ENCODE measurements at places on chromosomes 5 and 9.

GRCh38 chr9:71814815-71815214 is 46.5 kb upstream of the CEMIP2 start:
- DNase-seq, result no peak

DNA sequence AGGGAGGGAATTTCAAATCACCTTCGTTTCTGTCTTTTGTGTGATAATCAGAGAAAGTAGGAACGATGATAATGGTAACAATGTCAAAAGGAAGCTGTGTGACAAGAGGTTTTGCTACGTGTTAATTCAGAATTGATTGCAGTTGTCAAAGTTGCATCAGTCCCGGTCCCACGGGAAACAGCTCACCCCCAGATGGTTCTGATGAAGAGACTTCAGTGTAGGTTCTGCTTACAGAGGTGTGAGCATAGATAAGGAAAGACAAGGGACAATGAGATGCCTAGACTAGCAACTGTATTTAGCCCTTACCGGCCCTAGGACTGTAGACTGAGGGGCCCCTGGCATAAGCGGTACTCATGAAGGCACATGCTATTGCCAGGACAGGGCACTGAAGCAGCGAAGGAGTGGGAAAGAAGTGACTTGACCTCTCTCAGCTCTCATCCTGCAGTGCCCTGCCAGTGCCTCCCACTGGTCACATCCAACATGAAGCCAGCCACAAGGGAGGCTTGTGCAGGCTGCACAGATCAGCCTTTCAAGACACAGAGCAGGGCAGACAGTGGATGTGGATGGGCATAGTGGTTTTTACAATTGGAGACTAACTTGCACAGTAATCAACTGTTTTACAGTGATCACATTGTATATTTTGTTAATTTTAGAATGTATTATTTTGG is 21.1 kb downstream of the PDE8B start:
- DNase-seq, result no peak

DNA sequence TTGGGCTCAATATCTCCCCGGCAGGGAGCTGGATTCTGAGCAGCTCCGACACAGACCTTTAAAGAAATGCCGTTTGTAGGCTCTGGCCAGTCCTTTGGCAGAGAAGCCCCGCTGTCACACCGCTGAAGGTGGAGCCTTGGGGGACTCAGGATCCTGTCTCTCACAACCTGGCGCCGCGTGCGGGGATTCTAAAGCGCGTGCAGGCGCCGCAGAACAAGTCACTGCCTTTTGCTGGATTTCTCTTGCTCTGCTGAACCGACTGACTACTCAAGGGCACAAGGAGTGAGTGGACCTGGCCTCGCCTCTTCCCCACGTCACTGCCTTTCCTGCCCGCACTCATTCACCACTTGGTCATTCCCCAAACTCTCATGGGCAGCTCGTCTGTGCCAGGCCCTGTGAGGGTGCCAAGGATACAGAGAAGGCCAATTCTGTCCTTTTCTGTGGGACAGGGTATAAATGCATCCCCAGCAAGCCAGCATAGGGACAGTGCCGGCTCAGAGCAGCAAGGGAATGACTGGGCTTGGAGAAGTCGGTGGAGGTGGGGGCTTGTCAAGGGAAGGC is 69.3 kb downstream of the CRB2 start:
- DNase-seq, result no peak

GRCh38 chr5:138610918-138611677 is 35.9 kb upstream of the HSPA9 start:
- no peak for DNase-seq

- DNase-seq, result no peak
Observed at GRCh38 chr9:91160599-91161464, 200.9 kb downstream of the AUH start.

GRCh38 chr5:85320495-85320894 is 935.8 kb upstream of the EDIL3 start:
- DNase-seq, result no peak

DNA sequence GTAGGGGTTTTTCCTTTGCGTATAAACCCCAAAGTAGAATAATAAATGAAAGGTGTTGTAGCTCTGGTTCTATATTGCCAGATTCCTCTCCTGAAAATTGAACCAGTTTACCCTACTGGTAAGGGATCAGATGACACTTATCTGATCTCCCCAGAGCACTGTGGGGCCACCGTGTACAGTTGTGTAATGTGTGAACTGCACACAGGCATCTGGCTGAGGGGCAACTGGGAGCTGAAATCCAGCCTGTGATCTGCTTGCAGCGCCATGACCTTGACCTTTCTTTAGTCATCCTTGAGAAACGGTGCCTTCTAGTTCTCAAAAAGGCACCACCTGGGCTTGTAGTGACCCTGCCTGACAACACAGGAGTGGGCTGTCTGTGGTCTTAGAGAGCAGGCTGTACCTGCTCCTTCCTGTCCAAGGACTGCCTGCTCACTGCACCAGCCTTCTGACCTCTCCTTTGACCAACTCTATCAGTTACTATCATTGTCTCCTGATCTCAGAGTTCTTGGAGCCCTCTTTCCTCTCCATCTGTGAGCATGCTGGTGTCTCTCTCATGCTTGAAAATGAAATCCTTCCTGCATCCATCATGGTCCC is 40.2 kb downstream of the PDE6A start:
- DNase-seq, result no peak

DNA sequence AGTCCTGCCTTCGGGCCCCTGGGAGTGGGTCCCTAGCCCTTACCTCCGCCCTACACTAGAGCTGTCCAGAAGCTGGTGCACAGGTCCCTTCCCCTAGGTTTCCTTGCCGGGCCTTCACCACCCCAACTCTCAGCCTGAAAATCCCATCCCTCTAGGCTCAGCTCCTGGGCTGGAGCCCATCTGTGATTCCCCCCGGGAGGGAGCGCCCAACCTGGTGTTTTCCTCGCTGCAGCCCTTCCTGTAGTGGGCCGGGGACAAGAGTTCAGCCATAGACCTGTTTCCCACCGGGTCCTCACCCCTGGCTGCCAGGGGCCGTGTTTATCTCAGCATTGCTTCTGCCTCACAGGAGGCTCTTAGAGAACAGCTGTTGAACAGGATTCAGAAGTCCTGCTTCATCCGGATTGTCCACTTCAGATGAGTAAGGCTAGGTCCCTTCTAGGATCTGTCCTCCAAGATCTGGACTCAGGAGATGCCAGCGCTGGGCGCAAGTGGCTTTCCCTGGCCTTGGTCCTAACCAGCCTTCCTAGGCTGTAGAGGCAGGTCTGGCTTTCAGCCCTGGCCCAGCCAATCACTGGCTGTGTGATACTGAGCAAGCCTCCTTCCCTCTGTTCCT is 965 bp downstream of the GLIPR2 start:
- no peak for DNase-seq

GRCh38 chr5:7066471-7067235 is 329.3 kb upstream of the ADCY2 start:
- DNase-seq, result no peak

DNA sequence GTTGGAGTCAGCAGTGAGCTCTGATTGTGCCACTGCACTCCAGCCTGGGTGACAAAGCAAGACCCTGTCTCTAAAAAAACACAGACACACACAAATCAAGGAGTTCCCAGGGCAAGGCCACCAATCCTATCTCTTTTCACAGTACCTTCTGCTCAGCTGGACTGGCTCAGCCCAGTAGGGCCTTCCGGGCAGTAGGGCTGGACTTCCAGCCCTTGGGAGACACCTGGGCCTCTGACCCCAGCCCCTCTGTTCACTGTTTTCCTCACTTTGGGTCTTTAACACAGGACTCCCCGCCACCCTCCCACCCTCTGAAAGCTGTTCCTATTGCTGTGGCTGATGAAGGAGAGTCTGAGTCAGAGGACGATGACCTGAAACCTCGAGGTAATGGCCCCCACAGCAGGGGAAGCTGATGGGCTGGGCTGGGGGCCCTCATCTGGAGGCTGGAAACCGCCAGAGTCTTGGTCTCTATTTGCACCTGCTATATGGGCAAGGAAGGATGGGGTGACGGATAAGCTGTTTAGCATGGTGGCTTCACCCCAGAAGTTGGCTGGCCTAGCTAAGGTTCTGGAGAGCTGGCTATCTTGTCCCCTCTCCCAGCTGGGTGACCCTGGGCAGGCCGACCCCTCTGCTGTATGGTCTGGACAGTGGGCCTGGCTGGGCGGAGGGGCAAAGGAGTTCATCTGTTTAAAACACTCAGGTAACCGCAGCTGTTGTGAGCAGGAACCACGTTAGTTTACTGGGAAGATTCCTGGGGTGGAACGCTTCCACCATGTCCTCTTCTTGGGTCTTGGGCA is 25.6 kb downstream of the USP20 start:
- no peak for DNase-seq

GRCh38 chr5:169647566-169647965 is 10.5 kb downstream of the DOCK2 start:
- DNase-seq, result no peak

GRCh38 chr9:127330501-127330900 is 65.9 kb downstream of the GARNL3 start:
- DNase-seq, result no peak

GRCh38 chr5:15321776-15322175 is 178.2 kb upstream of the FBXL7 start:
- no peak for DNase-seq

DNA sequence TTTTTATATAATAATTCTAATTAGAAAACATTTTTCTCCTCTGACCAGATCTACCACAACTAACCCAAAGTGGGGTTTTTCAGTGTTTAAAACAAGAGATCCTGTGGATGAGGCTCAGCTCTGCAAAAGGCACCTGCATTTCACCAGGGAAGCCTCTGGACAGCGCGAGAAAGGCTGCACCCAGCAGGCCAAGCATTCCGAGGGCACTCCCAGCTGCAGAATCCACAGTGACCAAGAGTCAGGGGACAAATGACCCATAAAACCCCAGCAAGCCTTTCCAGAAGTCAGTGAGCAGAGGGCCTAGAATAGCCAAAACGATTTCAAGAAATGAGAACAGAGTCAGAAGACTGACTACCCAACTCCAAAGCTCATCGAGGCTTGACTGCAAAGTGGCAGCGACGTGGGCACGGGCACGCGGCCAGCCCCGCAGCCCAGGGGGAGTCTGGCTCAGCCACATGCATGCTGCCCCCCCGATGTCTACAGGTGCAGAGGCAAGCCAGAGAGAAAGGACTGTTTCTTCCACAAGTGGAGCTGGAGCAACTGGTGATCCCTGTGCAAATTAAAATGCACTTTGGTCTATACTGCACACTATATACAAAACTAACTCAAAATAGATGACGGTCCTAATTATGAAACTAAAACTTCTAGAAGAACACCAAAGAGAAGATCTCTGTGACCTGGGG is 26.2 kb downstream of the TPPP start:
- DNase-seq, result no peak

GRCh38 chr5:115246361-115246991 is 16.2 kb downstream of the PGGT1B start:
- no peak for DNase-seq

DNA sequence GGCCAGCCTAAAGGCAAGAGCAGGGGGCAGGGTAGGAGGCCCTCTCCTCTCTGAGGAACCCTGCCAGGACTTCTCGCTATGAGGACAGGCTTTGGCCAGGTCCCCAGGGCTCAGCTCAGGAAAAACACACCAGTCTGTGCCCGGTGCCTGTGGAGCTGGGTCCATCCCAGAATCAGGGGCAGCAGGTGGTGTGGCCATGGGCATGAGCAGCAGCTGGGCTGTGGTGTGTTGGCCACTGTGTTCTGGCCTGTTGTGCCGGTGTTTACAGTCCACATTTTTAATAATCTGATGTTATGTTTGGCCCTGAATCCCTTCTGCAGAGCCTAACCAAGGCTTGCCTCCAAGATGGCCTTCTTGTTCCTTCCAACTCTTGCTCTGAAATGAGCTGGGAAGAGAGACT is 77.0 kb downstream of the FGF18 start:
- DNase-seq, result no peak

DNA sequence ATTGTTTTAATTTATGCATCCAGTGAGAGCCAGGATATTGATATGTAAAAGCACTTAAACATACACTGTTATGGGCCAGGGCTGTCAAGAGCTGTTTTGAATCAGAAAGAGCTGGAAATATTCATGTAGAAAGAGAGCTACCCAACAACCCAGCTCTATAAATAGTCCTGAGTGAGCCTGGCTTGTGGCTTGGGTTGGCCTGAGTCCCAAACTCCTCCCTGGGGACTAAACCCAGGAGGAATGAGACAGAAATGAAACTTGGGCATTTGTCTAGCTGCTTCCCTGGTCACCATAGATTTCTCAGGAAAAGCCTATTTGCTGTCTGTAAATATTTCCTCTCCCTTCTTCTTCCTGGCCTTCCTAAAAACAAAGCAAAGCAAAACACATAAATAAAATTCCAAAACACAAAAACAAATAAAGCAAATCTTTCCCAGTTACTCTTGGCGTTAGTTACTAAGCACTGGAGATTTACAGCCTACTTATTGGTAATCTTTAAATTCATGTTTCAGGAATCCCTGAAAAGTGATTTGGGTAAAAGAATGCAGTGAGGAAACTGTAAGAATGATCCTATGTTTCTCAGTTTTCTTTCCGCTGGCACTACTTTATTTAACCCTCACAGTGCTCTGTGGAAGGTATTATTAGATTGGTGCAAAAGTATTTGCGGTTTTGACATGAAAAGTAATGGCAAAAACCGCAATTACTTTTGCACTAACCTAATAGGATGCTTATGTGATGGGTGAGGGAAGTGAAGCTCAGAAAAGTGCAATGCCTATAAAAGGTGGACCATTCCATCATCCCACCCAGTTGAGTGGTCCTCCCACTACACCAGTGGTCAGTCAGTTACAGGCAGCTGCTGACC is 111.8 kb downstream of the CARTPT start:
- no peak for DNase-seq
